ENCODE measurements at places on chromosomes 3 and 15.

DNA sequence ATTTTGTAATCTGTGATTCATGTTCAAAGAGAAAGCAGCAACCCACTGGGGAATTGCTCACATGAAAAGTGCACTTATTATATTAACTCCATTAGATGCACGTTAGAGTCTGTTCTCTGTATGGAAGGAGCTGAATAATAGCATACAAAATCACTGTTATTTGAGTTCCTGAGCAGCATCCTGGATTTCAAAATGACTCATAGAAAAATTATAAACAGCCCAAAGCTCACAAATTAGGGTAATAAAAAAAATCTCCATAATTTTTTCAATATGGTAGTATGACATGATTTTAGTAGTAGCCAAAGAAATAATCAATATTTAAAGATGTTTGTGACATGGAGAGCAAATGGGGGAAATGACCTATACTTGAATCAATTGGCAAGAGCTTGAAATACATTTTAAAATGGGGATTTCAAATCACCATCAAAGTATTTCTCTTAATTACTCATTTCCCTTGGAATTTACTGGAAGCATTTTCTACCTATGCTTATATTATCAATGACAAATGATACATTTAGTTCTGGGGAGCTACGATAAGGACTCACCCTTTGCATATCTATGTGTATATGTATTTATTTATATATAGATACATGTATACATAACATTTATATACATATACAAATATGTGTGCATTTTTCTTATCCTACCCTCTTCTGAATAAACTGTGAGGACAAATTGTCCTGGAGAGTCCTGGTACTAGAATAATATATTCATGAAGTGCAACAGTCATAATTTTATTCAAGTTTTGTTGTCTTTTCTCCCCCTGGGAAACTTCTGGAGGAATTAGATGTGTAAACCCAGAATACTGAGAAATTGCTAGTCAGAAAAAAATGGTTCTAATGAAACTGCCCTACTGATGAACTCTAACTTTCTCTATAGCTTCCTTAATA, 116.3 kb downstream of the RPL22L1 start:
- DNase-seq = no peak

- no peak for DNase-seq
These were observed 38.6 kb downstream of the BTLA start for GRCh38 chr3:112460519-112461195.

DNA sequence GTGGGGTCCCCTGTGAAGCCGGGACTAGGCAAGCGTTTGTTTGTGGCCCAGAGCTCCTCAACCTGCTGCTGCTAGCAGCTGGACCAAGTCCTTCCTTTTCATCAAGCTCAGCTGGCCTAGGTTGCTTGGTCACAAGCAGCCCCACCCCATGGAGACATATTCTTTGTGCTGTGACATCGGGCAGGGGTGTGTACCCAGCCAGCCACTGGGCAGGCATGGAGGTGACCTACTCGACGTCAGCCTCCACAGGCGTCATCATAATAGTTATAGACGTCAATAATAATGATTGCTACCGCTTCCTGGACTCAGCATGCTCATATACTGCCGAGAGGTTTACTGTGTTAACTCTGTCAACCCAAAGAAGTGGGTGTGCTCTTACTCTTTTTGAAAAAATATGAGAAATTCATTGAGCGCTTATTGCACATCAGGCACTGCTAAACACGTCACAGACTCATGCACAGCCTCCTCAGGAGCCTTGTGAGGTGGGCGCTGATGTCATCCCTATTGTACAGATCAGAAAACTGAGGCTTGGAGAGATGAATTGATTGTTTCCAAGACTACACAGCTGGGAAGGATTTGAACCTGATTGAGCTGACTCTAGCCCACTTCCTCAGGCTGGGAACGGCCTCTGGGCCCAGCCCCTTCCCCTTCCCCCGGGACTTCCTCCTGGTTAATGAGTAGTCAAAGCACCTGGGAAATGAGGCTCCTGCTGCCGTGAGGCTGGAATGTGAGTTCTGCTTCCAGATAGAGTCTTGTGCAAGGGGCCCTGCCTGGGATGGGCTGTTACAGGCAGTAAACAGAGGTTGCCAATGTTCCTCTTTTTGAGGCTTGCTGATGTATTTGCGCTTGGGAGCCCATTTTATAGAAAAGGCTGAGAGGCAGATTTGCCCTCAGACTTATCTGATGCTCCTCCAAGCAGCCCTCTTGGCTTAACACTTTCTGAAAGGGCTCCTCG, 16.2 kb downstream of the SLC6A6 start:
- no peak for DNase-seq

DNA sequence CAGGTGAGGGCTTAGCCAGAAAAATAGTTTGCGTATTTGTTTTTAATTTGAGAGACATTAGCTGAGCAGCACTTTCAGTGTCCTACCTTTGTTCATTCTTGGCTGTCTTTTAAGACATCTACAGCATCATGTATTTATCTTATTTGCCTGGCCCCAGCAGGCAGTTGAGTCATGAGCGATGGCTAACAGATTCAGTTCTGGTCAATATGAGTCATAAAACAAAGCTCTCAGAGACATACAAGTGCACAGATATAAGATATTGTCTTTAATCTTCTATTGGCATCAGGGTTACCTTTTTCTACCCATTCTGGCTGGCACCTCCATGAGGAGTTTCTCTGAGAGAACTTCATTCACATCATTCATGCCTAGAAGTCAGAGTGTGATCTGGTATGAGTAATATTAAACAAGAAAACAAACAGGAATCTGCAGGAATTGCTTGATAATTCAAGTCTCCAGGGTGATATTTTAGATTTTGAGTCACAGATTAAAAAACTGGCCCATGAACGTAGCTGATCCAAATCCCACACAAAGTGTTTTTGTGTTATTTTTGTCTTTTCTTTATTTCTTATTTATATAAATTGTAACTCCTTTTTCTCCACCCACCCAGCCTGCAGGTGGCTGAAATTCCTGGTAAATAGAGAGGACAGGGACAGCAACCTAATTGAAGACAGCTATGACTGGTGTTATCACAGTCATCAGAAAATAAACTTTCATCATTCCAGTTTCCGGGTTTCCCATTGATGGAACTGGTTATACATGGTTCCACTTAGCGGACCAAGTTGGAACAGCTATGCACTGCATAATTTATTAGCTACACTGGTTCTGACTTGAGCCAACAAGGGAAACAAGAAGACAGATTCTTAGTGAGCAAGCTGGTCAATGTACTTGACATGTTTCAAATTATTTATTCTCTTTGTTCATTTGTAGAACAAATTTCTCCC, 47.3 kb downstream of the PLSCR2 start:
- DNase-seq = peak; percentile 65

DNA sequence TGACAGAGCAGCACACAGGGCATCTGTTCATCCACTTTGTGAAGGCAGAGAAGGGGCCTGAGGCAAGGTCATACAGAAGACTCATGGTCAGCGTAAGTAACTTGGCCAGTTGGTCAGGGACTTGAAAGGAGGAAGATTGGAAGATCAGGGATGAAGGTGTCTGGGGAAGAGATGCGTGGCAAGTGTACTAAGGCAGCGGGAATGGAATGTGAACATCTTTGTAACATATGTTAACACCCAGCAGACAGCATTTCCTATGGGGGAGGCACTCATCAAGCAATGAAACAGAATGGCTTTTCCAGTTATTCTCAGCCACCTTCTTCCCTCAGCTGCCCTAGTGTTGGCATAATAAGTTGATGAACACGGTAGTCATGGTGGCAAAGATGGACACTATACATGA, 7.8 kb upstream of the RFC4 start:
- no peak for DNase-seq

- no peak for DNase-seq
These were observed 78.8 kb upstream of the PRR23C start for GRCh38 chr3:139123377-139124095.

- no peak for DNase-seq
These were observed 13.7 kb upstream of the GRIP2 start for GRCh38 chr3:14553871-14554270.

GRCh38 chr15:39543651-39544050, 37.2 kb upstream of the THBS1 start:
- no peak for DNase-seq

DNA sequence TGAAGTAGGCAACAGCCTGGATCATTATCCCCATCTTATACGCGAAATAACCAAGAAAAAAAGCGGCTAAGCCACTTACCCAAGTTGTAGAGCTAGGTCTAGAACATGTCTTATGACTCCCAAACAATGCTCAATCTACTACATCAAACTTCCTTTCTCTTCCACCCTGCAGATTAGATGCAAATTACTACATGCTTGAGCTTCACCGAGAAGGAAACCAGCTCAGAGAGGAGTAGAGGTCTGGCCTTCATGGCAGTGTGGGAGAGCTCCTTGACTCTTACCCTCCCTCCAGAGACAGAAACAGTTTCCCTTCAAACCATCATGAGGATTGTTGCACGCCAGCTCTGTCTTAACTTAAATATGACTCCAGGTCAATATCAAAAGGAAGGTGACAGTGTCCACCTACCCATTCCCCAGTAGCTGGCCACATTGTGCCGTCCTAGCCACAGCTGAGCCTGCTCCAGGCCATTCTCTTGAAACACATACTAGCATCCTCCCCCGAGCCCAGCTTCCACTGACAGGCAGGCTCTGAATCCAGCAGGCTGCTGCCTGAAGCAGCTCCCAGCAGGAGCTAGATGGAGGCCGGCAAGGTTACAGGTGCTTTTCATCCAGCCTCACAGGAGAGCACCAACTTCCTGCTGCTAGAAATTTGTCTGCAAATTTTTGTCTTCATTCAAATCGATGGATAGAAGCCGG, 56.8 kb downstream of the CPN2 start:
- DNase-seq = no peak

- no peak for DNase-seq
These were observed 274.9 kb upstream of the PPP2R3A start for GRCh38 chr3:135690664-135691063.

GRCh38 chr3:99928771-99929744, 111.4 kb downstream of the CMSS1 start:
- no peak for DNase-seq

DNA sequence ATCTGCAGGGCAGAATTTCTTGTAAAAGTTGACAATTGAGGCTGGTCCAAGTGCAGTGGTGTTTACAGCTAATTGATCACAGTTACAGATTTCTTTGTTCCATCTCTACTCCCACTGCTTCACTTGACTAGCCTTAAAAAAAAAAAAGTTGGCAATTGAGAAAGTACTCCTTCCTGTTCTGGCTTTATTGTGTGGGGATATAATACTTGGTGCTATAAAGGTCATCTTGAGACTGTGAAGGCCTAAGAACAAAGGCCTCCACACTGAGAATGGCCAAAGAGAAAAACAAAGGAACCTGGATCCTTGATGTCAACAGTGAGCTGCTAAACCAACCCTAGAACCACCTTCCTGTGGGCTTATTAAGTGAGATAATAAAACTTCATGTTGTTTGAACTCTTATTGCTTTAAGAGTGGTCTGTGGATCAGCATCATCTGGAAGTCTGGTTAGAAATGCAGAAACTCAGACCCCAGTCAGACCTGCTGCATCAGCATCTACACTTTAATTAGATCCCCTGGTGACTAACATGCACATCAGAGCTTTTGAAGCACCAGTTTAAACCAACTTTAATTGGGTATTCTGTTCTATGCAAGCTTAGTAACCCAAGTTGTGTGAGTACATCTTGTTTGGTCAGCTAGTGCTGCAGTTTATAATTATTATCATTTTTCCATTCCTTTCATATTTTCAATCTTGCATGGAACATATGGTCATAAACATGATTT, 55.2 kb downstream of the TMOD3 start:
- no peak for DNase-seq

DNA sequence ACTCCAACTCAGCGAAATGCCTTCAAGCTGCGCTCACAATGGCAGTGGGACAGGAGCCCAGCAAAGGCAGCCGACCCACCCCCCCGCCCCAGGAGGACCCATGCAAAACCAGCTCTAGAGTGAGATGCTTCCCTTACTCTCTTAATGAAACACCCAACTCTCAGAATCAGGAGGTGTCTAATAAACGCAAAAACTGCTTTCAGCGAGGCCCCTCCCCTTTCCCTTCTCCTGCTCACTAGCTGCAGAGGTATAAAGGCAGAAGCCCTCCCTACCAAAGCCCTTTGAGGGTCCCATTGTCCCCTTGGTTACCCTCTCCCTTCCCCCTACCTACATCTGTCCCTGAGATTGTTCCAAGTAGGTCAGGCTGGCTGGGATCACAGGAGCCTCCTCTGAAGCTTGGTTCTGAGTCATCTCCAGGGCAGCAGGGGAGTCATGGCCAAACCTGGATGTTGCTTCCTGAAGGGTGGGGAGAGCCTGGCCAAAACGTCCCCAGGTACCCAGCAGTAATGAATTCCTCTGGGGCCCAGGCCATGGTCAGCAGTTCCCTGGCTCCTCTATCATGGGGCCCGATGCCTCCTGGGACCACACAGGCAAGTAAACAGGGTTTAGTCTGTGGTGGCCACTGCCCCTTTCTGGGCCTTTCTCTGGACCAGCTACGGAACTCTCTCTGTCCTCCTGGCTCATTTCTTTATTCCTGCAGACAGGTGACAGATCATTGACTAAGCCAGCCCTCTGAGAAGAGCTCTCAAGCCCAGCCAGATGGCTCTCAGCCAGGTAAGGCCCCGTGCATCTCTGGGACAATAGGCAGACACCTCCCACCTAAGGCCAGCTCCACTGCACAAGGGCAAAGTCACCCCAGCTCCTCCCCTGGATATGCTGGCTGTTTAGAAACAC, 8.6 kb downstream of the KLHL25 start:
- DNase-seq = no peak

GRCh38 chr3:36476286-36476942, 96.1 kb downstream of the STAC start:
- no peak for DNase-seq

DNA sequence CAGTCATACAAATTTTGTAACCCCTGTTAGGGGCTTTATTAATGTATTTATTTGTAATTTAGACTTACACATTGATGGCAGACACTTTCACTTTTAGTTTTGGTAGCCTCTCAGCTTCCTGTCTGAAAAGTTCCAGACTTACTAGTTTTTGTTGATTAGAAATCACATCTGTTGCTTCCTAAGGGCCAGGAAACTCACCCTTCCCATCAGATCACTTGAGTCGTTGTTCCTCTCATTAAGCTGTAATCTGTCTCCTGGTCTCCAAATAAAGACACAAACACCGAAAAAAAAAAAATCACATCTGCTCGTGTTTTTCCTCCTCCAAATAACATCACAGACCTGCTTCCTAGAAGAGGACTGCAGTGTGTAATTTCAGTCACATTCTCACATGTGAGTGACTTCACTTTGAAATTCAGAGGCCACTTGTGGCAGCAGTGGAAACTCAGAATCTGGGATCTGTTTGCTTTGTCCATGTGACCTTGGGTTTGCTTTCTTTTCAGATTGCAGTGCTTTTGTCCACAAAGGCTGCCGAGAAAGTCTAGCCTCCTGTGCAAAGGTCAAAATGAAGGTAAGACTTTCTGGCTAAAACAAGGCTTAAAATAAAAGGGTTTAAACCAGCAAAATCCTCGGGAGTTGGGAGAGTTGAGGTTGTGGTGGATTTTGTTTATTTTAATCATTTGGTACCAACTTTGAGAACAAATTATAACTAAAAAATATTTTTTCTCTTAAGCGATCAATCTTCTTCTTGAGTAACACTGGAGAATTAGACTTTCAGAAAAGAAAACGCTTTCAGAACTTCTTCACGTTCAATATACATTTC, 87.0 kb downstream of the KLHL25 start:
- no peak for DNase-seq

GRCh38 chr3:163462446-163462845, 1615.8 kb downstream of the SI start:
- DNase-seq = no peak
